Colonic mucosa (tissue), 4 donors: ENCODE measurements at places on chromosomes 4 and X. TPM values are rescaled to one million over a fixed set of nuclear protein-coding genes. Genes with fewer than 3 reads are reported as not detected.
A peak's percentile ranks its signal among the peaks of the same experiment; 100 is the strongest.

MAGEB4 gene
- total RNA-seq = not detected

DNA sequence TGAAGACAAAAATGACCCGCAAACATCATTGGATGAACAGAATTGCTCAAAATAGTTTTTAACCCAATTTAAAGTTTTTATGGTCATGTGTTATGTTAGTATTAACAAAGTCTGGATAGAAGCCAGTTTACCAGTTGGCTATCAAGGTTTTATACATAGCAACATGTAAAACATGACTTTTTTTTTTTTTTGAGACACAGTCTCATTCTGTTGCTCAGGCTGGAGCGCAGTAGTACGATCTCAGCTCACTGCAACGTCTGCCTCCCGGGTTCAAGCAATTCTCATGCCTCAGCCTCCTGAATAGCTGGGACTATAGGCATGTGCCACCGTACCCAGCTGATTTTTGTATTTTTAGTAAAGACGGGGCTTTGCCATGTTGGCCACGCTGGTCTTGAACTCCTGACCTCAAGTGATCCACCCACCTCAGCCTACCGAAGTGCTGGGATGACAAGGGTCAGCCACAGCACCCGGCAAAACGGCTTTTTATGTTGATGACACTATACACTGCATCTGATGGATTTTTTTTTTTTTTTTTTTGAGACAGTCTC is 3.4 kb downstream of the SAT1 start:
- no peak for DNase-seq

GSTCD gene
- total RNA-seq = 9.0 TPM

CAPN6 gene
- total RNA-seq = 2.4 TPM

DNA sequence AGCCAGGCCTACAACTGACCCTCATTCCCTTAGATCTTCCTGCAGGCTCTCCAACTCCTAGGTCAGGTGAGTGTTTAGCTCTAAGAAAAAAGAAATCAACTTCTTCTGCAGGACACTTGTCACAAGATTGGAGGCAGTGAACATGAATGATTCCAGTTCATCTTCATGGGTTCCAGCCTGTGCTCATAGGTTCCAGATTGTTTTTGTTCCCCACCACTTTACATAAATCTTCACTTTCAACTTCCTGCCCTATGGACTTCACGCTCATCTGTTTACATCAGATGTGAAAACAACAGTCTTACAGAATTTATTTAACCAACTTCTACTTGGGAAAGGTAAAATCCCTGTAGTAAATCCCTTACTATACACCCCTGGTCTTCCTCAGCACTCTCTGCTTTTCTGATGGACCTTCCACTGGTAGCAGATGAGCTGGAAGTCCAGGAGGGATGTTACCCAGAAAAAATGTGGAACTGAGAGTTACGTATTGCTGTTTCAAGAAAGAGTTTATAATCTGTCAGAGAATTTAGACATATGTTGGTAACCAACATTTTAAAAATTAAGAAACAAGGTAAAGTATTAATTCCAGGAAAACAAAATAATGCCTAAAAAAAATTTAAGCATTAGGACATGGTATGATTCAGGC is 62.4 kb downstream of the ANAPC10 start:
- DNase-seq = no peak

DNA sequence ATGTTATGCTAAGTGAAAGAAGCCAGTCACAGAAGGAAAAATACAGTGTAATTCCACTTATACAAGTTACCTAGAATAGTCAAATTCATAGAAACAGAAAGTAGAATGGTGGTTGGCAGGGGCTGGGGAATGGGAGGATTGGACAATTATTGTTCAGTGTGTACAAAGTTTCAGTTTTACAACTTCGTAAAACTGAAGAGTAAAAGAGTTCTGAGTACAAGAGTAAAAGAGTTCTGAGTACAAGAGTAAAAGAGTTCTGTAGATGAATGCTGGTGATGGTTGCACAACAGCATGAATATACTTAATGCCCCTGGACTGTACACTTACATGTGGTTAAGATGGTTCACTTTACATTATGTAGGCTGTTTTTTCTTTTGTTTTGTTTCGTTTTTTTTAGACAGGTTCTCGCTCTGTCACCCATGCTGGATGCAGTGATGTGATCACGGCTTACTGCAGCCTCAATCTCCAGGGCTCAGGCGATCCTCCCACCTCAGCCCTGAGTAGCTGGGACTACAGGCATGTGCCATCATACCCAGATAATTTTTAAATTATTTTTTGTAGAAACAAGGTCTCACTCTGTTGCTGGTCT is 230.9 kb downstream of the SOWAHB start:
- peak; percentile 48 for DNase-seq

GRCh38 chrX:101677028-101677427 is 17.4 kb upstream of the ARMCX2 start:
- no peak for DNase-seq

IQCM gene
- 3.4 TPM for total RNA-seq

DNA sequence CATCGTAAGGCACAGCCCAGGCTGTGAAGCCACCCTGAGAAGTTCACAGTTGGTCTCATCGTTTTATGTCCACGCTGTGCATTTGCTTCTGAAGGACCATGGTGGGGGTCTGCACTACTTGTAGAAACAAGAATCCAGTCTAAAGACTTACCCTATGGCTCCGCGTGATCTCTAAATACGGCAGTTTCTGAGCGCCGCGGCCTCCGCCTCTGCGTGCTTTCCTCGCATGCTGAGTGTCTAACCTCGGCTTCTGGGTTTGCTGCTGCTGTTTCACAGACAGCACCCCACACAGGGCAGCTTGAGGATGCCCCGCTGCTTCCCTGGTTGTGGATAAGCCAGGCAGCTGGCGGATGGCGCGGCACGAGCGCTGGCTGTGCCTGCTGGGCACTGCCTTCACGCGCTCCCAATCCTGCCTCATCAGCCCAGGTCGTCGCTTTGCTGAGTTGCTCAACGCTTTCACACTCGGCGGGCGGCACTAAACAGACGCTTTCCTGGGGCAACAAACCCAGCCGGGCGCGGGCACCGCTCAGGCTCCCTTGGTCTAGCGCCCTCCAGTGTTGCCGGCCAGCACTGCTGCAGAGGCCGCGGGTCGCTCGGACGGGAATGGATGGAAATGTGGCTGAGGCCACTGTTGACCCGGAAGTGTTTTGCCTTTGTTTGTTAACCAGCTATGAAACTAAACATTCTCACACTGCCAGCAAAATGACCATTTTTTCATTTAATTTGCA is 39.2 kb downstream of the FGFRL1 start:
- no peak for DNase-seq

DNA sequence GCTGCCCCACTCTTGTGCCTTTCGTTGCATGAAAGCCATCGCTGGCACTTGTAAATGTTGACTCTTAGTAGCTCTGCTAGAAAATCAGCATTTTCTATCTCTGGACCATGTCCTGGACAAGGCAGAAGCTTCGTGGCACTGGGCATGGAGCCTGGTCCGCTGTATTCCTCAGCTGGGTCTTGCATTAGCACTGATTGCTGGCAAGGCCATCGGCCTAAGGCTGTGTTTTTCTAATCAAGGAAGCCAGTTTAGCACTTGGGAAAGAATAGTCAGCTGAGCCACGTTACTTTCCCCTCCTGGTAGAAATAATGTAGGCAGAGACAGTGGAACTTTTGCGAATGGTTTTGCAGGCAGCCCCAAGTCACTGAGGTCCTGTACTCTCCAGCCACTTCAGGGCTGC is 180.2 kb upstream of the EOLA2 start:
- no peak for DNase-seq

MAMLD1 gene
- total RNA-seq = 0.93 TPM

ATP8A1 gene
- total RNA-seq = 34.0 TPM

GRCh38 chr4:7654550-7655445 is 220.1 kb upstream of the PSAPL1 start:
- DNase-seq = no peak

DNA sequence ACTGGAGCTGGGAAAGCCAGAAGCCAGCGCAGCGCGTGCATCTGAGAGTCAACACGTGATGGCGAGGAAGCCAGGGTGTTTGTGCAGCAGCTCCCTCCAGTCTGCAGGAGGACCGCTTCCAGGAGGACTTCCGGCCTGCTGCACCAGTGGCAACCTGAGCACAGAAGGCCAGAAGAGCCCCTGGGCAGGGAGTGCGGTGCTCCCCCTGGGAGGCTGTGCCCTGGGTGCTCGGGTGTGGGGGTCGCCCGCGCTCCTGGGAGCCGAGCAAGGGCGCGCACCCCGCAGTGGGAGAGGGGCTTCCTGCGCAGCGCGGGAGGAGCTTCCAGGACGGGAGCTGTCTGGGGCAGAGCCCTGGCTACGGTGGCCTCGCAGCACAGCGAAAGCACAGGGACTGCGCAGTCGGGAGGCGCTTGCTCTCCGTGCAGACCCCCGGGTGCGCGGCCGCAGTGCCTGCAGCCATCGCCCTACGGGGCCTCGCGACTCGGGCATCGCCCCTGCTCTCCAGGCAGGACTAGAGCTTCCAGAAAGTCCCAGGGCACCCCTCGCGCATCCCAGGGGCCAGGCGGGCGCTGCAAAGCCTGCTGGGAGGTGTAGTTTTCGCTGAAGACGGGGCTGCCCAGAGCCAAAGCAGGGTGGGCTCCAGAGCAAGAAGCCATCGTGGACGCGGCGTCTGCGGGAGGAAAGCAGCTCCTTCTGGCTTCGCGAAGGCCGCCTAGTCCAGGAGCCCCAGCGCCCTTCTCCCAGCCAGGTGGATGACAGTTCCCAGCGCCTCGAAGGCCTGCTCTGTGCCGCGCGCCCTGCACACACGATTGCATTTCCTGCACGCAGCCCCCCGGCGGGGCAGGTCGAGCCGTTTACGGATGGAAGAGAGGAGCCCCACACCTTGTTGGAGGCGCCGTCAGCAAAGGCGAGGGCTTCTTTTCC is 24.1 kb upstream of the WFS1 start:
- DNase-seq = no peak

TCEAL5 gene
- total RNA-seq = 0.35 TPM

PAGE4 gene
- total RNA-seq = not detected

DNAAF6 gene
- total RNA-seq = not detected

- DNase-seq = no peak
Observed at GRCh38 chr4:6041800-6042199, 23.6 kb upstream of the C4orf50 start.

- peak; percentile 82 for DNase-seq
Observed at GRCh38 chr4:677431-678293, 3.3 kb downstream of the MYL5 start.

F9 gene
- total RNA-seq = 0.12 TPM

GRCh38 chr4:181301735-181302710 is 941.2 kb upstream of the TENM3 start:
- DNase-seq = peak; percentile 44

DNA sequence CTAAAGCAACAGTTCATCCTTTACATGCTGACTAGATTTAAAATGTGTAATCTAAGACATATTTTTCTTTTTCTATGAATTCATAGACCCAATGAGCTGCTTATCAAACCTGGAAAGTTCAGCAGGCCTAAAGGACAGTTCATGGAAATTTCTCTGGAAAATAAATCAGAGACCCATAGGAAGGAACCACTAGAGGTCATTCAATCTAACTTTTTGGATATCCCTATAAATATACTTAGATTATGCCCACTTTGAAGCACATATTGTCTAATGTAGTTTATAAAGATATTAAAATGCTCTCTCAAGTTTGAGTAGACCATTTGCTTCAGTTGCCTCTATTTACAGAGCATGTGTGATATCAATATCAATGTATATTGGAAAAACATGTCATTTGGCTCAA is 473.0 kb downstream of the FAT4 start:
- no peak for DNase-seq

GRCh38 chr4:21819086-21819485 is 129.5 kb downstream of the KCNIP4 start:
- DNase-seq = no peak

PHEX gene
- 0.56 TPM for total RNA-seq

DNA sequence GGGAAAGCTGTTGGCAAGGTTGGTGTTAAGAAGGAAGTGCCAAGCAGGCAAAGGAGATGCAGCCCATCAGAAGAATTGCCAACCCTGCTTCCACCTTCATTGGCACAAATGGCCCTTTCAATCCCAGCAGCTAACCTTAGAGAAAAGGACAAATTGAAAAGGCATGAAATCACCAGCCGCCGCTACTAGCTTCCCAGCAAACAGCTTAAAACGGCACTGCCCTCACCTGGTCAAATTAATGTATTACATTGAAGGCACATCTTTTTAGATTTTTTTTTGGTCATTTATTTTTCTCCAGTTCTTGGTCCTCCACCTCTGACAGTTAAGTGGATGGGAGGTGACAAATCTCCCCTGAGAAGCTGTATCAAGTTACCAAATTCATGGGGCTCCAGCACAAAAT is 51.0 kb upstream of the NHSL2 start:
- DNase-seq = no peak

DNA sequence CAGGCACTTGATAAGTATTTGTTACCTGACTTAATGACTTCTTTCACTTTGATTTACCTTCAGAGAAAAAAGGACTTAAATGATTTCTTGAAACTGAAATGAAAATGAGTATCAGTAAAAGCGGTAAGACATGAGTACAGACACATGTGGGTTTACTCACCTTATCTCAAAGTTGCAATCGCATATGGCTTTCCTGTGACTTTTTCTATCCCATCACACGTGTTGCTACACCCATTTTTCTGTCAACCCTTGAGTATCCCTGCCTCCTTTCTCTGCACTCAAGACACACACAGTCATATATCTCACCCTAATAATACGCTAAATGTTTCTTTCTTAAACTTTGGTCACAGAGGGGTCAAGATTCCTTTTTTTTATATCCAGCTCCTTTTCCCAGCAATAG is 11.0 kb upstream of the ARHGEF38 start:
- DNase-seq = no peak

- DNase-seq = no peak
Observed at GRCh38 chrX:63635750-63636149, 149.3 kb downstream of the ARHGEF9 start.

DNA sequence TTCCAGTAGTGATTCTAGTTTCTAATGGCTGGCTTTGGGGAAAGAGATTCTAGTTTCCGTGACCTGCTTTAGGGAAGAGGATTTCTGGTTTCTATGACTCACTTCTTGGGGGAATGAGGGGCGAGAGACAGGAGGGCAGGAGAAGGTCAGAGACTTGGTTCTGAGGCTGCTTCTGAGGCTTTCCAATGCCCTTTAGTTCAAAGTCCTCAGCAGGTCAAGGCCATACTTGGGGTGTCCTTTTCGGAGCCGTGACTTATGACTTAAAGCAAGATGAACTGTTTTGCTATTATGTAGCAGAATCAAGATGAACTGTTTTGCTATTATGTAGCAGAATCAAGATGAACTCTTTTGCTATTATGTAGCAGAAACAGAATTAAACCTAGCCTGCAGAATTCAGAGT is 52.2 kb upstream of the TLR3 start:
- no peak for DNase-seq

MND1 gene
- 4.8 TPM for total RNA-seq

- no peak for DNase-seq
Observed at GRCh38 chr4:27763830-27764525, 903.3 kb downstream of the STIM2 start.

DNA sequence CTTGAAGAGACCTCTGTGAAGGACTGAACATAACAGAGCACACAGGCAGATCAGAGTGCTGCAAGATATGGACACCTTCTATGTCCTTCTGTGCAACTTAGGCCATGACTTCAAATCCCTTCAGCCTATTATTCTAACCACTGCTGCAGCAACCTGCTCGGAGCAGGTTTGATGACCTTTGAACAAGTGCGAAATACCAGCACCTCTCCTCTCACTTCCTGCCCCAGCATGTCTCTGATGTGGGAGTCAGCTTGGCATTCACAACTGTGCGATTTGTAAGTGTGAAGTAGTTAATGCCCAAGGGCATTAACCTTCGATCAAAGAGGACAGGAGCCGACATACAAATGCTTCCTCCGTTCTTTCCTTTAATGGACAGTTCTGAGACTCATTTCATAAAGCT is 1.6 kb upstream of the EXOC1 start:
- peak; percentile 47 for DNase-seq
